ENCODE measurements at places on chromosomes 12 and 14.
A peak's percentile ranks its signal among the peaks of the same experiment; 100 is the strongest.

GRCh38 chr12:106976668-106977067 is 10.3 kb downstream of the MTERF2 start:
- no peak for DNase-seq

GRCh38 chr14:56159066-56159465 is 40.9 kb downstream of the PELI2 start:
- DNase-seq, result no peak

DNA sequence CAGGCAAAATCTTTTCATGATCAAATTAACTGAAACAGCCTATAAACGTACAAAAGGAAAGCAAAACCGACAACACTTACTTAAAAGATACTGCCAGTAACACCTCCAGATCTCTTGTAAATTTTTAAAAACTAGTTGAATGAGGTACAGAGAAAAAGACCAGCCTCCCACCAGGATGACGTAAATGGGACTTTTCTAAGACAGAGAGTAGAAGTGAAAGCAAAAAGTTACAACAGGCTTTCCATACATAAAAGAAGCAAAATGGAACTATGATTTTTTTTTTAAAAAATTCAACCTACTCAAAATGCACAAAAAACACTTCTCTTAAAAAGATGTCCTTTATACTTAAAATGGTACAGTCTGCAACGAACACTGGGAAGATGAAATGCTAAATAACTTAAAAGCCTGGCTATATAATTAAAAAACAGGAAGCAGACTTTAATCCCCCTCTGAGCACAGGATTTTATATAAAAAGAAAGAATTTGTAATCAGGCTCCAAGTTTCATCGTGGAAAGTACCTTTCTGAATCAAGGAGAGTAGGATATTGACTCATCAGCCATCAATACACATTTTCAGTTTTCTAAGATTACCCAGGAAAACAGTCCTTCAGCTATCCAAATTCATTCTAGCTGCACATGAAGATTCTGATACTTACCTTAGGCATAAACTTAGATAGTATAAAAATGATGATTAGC is 14.2 kb upstream of the MYO1A start:
- peak; percentile 4 for DNase-seq

DNA sequence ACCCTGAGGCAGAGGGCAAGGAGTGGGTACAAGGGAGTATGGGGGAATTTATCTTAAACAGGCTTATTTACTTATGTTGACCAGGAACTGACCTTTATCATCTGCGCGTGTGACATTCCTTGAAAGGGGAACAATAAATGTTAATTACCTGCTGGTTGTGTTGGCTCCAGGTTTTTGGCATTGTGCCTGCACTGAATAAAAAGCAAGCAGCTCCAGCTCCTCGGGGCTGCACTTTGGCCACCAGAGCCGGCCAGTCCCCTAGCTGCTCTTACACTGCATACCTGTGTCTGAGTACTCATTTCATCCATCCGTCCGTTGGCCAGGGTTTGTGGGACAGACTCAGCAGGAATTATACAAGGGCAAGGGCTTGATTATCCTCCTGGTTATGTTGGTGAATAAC is 68.8 kb upstream of the GTF2A1 start:
- DNase-seq, result no peak

- DNase-seq, result no peak
Observed at GRCh38 chr12:58293308-58293982, 352.1 kb downstream of the ATP23 start.
